Thymus (tissue), 14 donors: ENCODE measurements at places on chromosomes 6 and 20. TPM values are rescaled to one million over a fixed set of nuclear protein-coding genes. Genes with fewer than 3 reads are reported as not detected.

- no peak for DNase-seq
Observed at GRCh38 chr20:53716395-53716794, 122.8 kb upstream of the ZNF217 start.

DNA sequence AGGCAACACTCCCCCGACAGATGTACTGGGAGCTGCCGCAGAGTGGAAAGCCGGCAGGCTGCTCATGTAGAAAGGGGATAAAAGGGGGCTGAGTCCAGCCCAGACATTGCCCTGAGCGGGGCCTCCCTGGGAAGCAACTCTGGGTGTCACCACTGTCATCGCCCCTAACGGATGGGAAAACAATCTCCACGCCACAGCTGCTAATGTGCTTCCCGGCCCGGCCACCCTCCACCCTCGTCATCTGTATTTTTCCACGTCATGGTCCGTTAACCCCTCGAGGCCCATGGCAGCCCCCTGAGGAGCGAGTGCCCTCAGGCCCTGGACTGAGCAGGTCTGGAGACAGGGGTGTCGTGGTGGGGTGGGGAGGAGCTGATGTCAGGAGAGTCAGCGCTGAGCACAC lies 227.4 kb downstream of the DLL1 start:
- no peak for DNase-seq

DNA sequence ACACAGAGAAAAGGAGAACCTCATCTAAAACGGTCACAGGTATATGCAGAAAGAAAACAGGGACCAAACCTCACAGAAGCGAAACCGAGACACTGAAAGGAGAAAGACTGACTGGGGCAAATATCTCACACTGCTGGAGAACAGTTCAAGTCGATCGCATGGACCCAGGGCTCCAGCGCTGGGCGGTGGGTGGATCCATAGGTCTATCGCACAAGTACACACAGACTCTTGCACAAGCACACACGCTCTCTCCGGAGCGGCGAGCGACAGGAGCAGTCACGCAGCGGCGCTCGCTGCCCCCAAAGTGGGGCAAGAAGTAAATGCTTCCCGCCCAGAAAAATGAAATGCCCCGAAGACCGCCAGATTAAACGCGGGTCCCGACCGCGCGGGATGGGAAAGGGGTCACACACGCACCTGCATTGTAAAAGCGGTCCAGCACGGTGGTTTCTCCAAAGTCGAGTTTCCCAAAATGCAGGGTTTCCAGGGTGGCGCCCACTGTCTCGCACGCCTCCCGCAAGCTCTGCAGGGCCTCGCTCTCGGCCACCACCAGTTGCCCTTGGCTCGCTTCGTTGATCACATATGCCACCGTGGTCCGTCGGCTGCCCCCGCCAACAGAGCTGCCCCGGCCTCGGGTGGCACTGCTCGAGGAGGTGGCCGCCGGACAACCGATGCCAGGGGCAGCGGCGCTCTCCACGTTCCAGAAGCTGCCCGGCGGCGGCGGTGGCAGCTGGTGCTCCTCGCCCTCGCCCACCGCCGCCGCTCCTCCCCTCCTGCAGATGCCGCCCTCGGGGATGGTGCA lies 782 bp downstream of the MAP3K5 start:
- DNase-seq: no peak

- DNase-seq: no peak
Observed at GRCh38 chr6:96947055-96947454, 22.5 kb downstream of the KLHL32 start.

GRCh38 chr6:168082860-168083513 lies 4.0 kb upstream of the FRMD1 start:
- DNase-seq: no peak

GRCh38 chr20:9218531-9218961 lies 149.7 kb downstream of the PLCB4 start:
- DNase-seq: no peak

DNA sequence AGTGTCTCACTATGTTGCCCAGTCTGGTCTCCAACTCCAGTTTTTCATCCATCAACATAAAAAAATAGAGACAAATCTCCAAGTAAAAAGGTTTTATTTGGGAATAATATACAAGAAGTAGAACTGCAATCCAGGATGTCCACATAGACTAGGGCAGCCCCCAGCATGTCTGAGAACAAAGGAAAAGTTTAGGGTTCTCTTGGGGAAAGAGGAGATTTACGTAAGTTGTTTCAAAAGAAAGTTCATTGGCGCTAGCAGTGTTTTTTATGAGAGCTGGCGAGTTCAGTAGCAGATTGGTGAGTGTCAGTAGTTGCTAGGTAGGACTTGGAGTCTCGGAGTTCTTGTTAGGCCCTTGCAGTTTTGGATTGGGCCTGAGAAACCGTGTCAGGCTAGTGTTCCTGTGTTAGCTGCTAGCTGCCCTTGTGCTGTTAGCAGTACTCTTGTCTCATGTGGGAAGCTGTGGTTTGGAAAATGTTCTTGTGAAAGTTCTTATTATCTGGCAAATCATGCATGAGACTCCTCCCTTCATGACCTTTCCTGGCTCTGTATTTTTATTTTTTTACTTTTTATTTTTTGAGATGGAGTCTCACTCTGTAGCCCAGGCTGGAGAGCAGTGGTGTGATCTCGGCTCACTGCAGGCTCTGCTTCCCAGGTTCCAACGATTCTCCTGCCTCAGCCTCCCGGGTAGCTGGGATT lies 24.7 kb downstream of the TTLL9 start:
- DNase-seq: no peak

GRCh38 chr6:135853986-135854385 lies 2.5 kb downstream of the PDE7B start:
- no peak for DNase-seq

- no peak for DNase-seq
Observed at GRCh38 chr20:62766071-62766450, 30.2 kb upstream of the MRGBP start.

DNA sequence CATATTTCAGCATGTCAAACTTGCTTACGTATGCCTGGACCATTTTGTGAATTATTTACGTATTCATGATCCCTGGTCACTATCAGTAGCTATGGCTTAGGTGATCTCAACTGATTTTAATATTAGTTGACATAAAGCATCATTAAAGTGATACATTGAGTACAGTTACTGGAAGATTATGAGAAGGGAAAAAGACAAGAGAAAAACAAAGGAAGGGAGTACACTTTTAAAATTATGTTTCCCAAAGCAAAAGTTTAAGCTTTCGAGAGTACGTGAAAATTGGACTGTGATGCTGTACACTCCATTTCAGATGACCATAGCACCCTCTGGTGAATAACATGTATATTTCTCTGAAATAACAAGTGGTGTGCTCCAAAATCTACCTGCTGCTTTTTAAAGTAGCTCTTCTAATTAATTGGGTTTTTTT lies 215.0 kb upstream of the HSF2 start:
- DNase-seq: no peak

DNA sequence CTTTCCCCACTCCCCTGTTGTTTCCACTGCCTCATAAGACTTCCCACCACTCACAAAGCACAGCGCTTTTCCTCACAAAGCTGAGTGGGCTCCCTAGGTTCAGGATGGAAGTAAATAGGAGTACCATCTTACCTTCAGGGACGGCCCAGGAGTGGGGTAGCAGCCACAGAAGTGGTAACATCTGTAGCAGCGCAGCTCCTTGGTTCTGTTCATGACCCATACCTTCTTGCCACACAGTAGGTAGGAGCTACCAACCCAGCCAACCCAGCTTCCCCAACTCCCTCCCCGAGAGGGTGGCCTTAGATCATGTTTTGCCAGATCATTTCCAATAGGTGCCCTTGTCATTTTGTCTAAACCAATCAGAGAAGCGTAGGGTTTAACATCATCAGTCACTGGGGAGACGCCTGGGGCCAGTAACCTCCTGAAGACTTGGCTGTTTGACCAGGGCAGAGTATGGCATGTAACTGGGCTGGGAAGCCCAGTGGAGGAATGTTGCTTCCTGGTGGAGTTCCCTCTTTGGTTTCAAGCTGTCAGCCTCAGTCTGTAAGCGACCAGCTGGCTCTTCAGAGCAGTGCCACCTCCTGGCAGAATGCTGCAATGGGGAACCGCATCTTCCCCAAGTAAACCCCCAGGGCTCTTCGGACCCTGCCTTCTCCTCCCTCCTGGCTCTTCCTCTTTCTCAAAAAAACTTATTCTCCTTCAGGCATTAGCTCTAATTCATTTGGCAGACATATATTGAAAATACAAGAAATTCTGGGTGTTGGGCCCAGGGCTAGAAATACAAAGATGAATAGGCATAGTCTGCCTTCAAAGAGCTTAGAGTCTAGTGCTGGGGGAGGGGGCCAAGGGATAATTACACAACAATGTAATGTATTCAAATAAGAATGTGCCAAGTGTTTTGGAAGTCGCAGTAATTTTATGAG lies at the start of gene HLA-DMA:
HLA-DMA (minus strand) TSS at position 281 of the 923 bp plus-strand sequence; CDS start at position 220, 61 bp downstream.
- DNase-seq: peak; percentile 70

GRCh38 chr6:121951918-121952379 lies 447.5 kb upstream of the HSF2 start:
- DNase-seq: no peak

- DNase-seq: no peak
Observed at GRCh38 chr6:71979911-71980310, 93.6 kb downstream of the RIMS1 start.

DNA sequence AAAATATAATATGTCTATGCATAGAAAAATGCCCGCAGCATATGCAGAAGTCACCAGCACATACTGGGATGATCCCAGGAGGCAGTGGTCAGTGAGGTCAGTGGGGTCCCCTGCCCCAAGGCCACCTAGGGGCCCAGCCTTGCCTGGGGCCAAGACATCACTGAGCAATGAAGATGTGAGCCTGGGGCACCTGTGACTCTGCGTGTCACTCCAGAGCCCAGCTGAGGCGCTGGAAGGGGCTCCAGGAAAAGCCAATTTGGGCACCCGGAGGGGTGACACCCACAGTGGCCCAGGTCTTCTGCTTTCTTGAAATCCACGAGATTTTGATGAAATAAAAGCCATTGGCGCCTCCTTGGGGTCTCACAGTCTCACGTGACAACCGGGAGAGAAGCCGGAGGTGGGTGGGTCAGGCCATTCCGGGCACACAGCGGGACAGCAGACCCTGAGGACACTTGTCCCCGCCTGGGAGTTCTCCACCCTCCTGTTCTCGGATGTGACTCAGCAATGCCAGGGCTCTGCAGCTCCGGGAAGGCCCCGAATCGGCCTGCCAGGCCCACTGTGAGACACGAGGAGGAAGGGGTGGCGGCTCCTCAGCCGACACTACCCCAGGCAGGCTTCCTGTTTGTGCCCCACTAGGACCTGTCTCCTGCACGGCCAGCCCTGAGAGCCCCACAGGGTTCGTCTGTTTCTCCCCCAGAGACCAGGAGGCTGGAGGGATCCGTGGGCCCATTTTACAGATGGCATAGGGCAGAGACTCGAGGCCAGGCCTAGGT lies 24.4 kb upstream of the SLCO4A1 start:
- no peak for DNase-seq

DNA sequence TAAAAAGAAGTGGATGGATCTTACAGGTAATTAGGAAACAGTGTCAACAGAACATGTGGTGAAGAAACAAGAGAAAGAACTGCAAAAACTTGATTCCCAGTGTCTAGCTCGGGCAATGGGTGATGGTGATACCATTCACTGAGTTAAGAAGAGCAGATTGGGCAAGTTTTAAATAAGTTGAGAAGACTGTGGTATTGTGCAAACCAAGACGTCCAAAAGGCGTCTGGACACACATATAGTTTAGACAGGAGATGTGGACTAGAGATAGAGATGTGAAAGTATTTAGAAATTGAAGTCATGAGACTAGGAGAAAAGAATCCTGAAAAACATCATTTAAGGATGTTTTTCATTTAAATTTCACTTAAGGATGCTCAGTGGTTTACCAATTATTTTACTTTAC lies 53.9 kb downstream of the CDK19 start:
- no peak for DNase-seq

GRCh38 chr6:52969359-52969758 lies 25.7 kb downstream of the GSTA4 start:
- DNase-seq: no peak

DNA sequence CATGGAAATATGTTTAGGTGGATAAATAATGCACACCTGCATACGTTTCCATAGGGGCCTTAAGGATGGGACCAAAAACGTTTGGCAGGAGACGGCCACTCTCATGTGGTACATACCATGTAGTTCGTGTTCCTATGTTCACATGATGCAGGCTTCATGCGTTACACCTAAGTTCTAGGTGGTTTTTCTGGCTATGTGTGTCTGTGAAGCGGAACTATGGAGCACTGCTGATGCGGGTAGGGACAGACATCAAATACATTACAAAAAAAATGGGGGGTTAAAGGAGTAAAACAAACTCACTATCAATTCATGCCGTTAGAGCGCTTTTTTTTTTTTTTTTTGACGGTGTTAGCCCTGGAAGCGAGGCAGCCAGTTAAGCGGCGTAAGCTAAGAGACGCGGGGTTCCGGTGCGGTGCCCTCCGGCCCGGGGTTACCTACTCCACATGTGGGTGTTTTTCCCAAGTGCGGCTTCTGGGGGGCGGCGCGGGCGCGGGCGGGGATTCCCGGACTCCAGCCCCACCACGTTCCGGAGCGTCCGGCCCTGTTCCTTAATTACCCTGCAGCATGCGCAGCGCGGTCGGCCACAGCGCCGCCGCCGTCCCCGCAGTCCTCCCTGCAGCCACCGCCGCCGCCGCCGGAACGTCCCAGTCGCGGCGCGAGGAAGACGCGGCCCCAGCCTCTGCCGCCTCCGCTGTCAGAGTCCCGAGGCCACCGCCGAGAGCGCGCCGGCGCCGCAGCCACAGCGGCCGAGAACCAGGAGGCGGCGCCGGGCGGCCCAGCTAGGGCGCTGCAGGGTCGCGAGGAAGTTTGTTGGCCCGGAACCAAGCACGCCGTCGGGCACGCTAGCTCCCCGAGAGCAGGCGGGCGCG lies 648 bp downstream of the COL19A1 start:
- no peak for DNase-seq

DNA sequence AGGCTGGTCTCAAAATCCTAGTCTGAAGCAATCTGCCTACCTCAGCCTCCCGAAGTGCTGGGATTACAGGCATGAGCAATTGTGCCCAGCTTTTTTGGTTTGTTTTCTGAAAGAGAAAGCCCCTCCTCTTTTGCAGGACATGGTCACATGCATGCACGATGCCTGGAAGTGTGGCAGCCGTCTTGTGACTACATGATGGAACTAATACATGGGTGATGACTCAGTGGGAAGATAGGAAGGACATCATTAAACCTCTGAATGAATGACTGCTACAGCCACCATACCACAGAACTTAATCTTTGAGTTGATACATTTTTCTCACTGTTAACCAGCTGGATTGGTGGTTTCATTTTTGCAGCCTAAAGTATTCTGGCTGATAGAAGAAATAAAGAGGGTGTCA lies 13.4 kb upstream of the CTNNBL1 start:
- DNase-seq: no peak

The CNR1 gene
- total RNA-seq: 0.90 TPM

The LY6G5C gene
- total RNA-seq: 0.90 TPM

The XPO5 gene
- total RNA-seq: 22.4 TPM

The POU3F2 gene
- not detected for total RNA-seq

The CST2 gene
- 0.94 TPM for total RNA-seq

The CST5 gene
- total RNA-seq: not detected
